Hepatocyte (in vitro differentiated cells): ENCODE measurements at places on chromosomes 1 and 21.
A peak's percentile ranks its signal among the peaks of the same experiment; 100 is the strongest.

GRCh38 chr21:28714777-28715464, 277.8 kb downstream of the LTN1 start:
- H3K27me3 ChIP-seq, result no peaks in the 10 kb centered on the region
- no peaks in the 10 kb centered on the region for H3K36me3 ChIP-seq
- no peak overlapping the region for H3K27ac ChIP-seq
- H3K4me1 ChIP-seq, result no peaks in the 10 kb centered on the region

GRCh38 chr1:163337631-163338030, 15.9 kb downstream of the NUF2 start:
- H3K27ac ChIP-seq, result no peak overlapping the region
- no peaks in the 10 kb centered on the region for H3K27me3 ChIP-seq
- no peak for DNase-seq
- no peak overlapping the region for H3K4me3 ChIP-seq

DNA sequence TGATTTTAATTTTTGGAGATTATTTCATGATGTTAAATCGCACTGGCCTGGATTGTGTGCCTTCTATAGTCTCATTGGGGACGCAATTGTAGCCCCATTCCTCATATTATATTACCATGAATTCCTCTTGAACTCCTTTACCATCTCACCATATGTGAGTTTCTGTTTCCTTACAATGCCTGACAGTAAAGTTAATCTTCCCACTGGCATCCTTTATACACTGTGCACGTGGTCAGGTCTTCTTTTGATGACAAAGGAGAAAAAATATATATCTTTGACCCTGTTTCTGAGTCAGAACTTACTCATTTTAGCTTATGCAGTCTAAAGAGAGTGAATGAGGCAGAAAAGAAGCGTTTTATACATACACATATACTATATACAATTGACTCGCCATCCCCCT, 774 bp upstream of the ABL2 start:
- H3K27ac ChIP-seq, result peak overlapping the region; percentile 96
- H3K27me3 ChIP-seq, result no peaks in the 10 kb centered on the region
- H3K4me3 ChIP-seq, result no peak overlapping the region
- DNase-seq, result no peak
- H3K36me3 ChIP-seq, result no peaks in the 10 kb centered on the region

- no peaks in the 10 kb centered on the region for H3K36me3 ChIP-seq
- no peaks in the 10 kb centered on the region for H3K4me1 ChIP-seq
- H3K27me3 ChIP-seq, result no peaks in the 10 kb centered on the region
- no peak overlapping the region for H3K4me3 ChIP-seq
- no peak for DNase-seq
Observed at GRCh38 chr1:67969446-67969845, 81.0 kb downstream of the DIRAS3 start.

- no peak overlapping the region for H3K27ac ChIP-seq
- H3K36me3 ChIP-seq, result no peaks in the 10 kb centered on the region
- H3K4me1 ChIP-seq, result peaks cover 11% of the 10 kb centered on the region
- H3K27me3 ChIP-seq, result peaks cover 15% of the 10 kb centered on the region
- no peak overlapping the region for H3K4me3 ChIP-seq
Observed at GRCh38 chr1:204990721-204991341, 52.2 kb upstream of the CNTN2 start.
